ENCODE measurements at places on chromosomes 3 and 15. TPM values are rescaled to one million over a fixed set of nuclear protein-coding genes. Genes with fewer than 3 reads are reported as not detected.

- DNase-seq = no peak
These were observed 10.5 kb downstream of the EBLN2 start for GRCh38 chr3:73071952-73072351.

DNA sequence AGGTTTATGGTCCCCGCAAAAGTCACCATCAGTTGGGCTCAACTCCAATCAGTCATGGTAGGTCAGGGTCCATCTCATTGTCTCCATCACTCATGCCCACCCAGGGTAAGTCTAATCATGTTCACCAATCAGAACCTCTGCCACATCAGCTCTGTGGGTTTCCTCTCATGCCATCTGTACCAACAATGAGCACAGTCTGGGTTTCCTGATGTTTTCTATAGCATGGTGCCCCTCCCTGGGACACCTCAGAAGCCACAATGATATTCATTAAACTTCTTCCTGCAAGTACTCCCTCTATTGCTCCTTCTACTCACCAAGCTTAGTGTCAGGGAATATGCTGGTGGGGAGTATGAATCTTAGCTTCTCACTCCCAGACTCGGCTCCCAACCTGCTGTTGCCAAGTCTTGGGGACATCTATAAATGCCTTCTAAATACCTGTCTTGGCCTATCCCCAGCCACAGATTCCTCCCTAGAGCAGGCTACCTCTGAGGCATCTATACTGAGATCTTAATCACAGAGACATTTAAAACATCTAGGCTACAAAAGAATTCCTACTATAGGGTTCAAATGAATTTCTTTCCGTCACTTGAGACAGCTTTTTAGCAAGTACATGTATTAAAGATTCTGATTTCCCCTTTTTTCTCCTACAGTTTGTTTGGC lies 5.0 kb upstream of the CCR2 start:
- no peak for DNase-seq

DNA sequence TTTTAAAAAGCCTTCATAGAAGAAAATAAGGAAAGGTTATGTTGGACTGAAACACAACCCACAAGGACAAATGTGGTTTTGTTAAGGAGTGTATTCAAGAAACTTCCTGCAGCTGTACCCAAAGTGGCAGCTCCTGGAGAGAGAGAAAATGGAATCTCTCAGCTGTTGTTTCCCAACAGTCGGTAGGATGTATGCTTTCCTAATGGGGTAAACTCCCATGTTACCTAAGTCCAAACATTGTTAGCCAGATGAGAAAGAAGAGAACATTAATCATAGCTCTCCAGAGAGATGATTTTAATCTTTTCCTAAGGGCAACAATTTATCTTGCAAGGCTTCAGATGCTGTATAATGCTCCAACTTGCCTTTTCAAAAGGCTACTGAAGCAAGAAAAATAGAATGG lies 22.6 kb upstream of the TEX9 start:
- DNase-seq = no peak

GRCh38 chr3:76267851-76268380 lies 482.6 kb upstream of the ZNF717 start:
- DNase-seq = no peak

DNA sequence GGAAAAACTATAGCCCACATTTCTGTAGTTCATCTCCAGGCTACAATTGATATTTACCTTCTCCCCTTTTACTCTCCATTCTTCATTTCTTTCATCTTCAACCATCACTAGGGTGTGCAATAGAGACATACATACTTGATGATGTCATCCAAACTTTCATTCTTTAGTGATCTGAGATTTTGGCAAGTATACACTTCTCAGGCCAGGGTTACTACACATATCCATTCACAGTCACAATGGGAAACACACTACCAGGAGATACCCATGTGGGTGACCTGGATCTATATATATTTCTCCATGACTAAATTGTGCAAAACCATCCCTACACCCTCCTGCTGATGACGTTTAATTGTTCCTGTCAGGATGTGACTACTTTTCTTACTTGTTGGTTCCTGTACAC lies 769.5 kb upstream of the DPPA4 start:
- DNase-seq = no peak

DNA sequence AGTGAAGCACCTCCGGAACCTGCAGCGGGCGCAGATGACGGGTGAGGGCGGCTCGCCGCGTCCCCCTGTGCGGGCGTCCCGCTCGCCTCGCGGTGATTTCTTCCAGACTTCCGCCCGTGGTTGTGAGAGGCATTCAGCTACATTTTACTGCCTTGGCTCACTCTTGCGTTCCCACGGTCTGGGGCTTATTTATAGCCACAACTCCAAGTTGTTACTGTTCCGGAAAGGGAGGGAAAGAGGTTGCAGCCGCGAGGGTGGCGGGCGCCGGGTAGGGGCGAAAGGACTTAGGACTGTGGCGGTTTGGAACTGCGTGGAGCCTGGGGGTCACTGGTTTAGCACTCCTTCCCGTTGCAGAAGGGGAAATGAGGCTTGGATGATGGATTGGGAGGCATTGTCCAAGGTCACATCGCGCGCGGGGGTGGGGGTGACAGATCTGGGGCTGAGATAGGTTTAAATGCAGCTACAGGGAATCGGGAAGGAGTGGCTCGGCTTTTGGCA lies 1.1 kb downstream of the HES1 start:
- DNase-seq = peak; percentile 53

Gene ATP13A5
- not detected for total RNA-seq

Gene PLA2G4D
- not detected for total RNA-seq

- DNase-seq = no peak
These were observed 85.3 kb upstream of the LIMD1 start for GRCh38 chr3:45509038-45509767.

DNA sequence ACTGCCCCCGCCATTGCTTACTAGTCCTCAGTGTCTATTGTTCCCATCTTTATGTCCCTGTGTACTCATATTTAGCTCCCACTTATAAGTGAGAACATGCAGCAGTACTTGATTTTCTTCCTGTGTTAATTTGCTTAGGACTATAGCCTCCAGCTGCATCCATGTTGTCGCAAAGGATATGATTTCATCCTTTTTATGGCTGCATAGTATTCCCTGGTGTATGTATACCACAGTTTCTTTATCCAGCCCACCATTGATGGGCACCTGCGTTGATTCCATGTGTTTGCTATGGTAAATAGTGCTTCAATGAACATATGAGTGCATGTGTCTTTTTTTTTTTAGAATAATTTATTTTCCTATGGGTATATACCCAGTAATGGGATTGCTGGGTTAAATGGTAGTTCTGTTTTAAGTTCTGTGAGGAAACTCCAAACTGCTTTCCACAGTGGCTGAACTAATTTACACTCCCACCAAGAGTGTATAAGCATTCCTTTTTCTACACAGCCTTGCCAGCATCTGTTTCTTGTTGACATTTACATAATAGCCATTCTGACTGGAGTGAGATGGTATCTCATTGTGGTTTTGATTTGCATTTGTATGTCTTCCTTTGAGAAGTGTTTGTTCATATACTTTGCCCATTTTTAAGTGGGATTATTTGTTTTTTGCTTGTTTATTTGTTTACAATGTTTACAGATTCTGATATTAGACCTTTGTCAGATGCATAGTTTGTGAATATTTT lies 53.7 kb downstream of the GALK2 start:
- DNase-seq = no peak

Gene NANOGP8
- not detected for total RNA-seq

DNA sequence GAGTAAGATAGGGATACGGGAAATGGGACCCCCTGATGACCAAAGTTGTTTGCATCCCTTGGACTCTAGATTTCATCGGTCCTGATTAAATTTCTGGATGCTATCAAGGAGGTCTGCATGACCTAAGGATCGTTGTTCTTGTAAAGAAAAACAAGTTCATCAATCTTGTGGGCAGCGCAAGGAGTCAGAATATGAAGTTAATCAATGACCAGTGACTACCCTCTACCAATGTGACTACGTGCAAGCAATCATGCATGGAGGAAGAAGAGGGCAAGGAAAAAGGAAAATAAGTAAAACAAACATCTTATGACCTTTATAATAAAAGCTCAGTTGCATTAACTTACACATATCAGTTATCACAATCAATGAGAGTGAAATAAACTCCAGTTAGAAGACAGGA lies 139.7 kb downstream of the RTP4 start:
- DNase-seq = no peak

Gene PLD1
- not detected for total RNA-seq

- DNase-seq = no peak
These were observed 32.5 kb downstream of the MRPS25 start for GRCh38 chr3:15032650-15033049.

- no peak for DNase-seq
These were observed 792.3 kb downstream of the DIPK2A start for GRCh38 chr3:144763878-144764454.

Gene PFN2
- total RNA-seq = 3.4 TPM

DNA sequence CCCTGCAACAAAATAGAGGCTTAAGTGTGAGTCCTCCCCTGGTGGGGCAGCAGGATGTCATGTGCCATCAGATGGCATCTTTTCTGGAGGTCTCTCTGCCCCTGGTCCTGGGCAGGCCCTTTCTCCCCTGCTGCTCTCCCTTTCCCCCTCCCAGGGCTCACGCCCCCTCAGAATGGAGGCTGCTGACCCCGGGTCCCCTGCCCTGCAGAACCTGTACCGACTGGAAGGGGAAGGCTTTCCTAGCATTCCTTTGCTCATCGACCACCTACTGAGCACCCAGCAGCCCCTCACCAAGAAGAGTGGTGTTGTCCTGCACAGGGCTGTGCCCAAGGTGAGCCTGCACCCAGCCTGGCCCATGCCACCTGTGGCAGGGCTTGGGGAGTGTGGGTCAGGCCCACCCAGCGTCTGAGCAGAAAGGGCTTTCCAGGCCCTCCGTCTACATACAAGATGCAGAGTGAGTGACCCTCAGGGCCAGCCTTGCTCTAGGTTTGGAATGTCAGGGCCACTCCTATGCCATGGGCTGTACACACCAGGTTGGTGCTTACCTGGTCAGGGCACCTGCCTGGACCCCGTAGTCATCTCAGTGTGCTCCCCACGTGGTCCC lies 7.1 kb downstream of the FES start:
- no peak for DNase-seq

GRCh38 chr3:154252759-154253638 lies 71.3 kb downstream of the DHX36 start:
- peak; percentile 47 for DNase-seq

Gene FAM131A
- total RNA-seq = 4.5 TPM

DNA sequence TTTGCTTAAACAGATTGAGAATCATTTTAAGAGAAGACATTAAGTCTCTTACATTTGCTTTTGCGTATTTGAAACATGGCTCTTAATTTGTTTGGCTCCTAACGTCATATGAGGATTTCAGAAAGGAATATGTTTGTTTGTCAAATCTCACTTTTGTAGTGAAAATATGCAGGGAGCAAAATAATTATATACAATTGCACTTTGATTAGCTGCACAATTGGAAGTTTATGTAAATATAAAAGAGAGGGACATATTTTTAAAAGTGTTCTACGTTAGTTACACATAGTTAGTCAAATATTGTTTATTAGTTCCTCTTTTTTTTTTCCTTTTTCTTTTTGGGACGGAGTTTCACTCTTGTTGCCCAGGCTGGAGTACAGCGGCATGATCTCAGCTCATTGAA lies 42.7 kb upstream of the GOLIM4 start:
- DNase-seq = no peak

GRCh38 chr3:56839784-56840715 lies 38.3 kb upstream of the ARHGEF3 start:
- DNase-seq = no peak

Gene PDE12
- total RNA-seq = 24.8 TPM

GRCh38 chr15:42059661-42060476 lies 34.5 kb downstream of the PLA2G4D start:
- DNase-seq = peak; percentile 63

- no peak for DNase-seq
These were observed 46.5 kb upstream of the MTMR10 start for GRCh38 chr15:31037731-31038477.

DNA sequence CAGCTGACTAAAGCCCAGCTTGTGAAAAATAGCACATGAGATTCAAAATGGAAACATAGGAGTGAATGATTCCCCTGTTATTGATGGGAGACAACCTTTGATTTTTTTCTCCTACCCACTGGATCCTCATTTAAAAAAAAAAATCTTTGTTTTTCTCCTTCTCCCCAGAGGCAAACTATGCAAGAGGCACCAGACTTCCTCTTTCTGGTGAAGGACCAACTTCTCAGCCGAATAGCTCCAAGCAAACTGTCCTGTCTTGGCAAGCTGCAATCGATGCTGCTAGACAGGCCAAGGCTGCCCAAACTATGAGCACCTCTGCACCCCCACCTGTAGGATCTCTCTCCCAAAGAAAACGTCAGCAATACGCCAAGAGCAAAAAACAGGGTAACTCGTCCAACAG lies 2.6 kb downstream of the CACNA1D start:
- DNase-seq = no peak

GRCh38 chr3:2655229-2655701 lies 454.9 kb downstream of the IL5RA start:
- no peak for DNase-seq

DNA sequence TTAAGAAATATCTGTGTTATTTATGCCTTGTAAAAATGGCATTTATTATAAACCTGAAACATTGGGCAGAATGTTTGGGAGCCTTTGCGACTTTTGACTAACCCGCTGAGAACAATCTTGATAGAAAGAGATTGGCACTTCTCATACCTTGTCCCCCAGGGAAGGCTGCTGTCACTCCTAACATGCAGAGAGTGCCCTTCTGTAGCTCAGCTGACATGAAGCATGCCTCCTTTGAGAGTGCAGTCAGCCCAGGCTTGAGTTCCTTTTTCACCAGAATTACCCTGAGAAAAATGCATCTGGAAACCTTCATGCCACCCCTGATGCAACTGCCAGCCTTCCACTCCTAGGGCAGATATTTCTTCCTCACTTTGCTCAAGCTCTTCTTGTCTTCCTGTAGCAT lies 569.2 kb upstream of the ARPP21 start:
- DNase-seq = no peak

DNA sequence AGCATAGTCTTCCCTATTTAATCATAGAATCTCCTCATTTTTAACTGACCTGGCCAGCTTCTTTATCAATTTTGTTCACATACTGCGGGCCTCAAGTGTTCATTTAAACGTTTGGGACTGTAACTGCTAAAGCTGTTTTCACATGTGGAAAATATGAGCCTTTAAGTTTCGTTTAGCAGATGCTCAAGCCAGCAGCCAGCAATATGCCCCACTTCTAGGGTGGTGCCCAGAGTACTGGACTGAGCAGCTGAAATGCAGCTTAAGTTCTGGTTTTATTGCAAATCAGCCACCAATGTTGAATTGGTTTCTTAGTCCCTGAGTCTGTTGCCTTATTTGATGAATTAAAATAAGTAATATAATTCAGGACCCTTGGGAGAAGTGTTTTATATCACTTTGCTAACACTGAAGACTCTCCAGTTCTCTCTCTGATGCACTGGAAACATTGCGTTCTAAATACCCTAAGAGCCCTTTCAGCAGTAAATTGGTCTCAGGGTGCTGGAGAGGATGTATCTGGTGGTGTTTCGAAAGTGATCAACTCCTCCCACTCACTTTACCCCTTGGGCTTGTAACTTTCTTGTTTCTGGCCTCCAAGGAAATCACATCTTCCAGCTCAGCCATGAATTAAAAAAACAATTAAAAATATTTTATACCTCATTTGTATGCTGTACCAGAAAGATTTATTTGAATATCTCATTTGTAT lies 61.7 kb downstream of the B3GALNT1 start:
- no peak for DNase-seq

GRCh38 chr3:111854990-111855389 lies 4.1 kb upstream of the PHLDB2 start:
- no peak for DNase-seq
